CD4-positive, alpha-beta T cell treated with Interferon alpha-2 for 1 hour (primary cell): ENCODE measurements at places on chromosomes 2 and 18.

GRCh38 chr2:207341112-207341750 is 175.5 kb upstream of the KLF7 start:
- no peak for DNase-seq

DNA sequence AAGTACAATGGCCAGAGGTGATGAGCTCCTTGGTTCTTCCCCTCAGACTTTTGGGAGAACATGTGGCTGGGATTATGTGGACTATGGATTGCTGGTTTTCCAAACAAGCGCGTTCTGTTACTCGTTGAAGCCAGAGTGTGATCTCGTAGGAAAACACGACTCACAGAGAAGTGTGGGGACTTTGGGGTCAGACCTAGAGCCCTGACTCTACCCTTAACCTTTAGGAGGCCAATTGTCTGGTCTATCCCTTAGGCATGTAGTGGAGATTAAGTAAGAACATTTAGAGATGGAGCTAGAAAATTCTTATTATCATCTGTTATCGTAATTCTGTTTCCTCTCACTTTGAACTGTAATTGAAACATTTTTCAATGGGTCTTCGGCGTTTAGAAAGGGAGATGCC is 35.8 kb downstream of the BCL2L11 start:
- no peak for DNase-seq

GRCh38 chr2:196989496-196989895 is 63.0 kb upstream of the PGAP1 start:
- DNase-seq, result no peak

GRCh38 chr2:42513252-42513918 is 19.6 kb upstream of the KCNG3 start:
- DNase-seq, result no peak

GRCh38 chr18:71398531-71398930 is 1109.7 kb downstream of the SOCS6 start:
- DNase-seq, result no peak

DNA sequence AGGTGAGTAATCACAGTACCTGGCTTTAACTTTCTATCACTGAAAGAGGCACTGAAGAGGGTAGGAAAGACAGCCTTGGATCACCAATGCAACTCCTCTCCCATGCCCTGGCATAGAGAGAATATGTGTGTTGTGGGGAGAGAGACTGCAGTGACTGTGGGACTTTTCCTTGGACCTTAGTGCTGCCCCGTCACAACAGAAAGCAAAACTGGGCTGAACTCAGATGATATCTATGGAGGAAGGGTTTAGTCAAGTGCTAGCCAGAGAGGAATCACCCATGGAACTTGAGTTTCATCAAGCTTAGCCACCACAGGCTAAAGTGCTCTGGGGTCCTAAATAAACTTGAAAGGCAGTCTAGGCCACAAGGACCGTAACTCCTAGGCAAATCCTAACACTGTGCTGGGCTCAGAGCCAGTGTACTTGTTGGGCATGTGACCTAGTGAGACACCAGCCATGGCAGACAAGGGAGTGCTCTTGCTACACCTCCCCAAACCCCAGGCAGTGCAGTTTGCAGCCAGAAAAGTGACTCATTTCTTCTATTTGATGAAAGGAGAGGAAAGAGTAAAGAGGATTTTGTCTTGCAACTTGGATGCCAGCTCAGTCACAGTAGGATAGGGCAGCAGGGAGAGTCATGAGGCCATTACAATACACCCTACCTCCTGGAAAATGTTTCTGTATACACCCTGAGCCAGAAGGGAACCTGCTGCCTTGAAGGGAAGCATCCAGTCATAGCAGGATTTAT is 105.8 kb upstream of the SPOPL start:
- DNase-seq, result no peak
